ENCODE measurements at places on chromosomes 12 and 14.

DNA sequence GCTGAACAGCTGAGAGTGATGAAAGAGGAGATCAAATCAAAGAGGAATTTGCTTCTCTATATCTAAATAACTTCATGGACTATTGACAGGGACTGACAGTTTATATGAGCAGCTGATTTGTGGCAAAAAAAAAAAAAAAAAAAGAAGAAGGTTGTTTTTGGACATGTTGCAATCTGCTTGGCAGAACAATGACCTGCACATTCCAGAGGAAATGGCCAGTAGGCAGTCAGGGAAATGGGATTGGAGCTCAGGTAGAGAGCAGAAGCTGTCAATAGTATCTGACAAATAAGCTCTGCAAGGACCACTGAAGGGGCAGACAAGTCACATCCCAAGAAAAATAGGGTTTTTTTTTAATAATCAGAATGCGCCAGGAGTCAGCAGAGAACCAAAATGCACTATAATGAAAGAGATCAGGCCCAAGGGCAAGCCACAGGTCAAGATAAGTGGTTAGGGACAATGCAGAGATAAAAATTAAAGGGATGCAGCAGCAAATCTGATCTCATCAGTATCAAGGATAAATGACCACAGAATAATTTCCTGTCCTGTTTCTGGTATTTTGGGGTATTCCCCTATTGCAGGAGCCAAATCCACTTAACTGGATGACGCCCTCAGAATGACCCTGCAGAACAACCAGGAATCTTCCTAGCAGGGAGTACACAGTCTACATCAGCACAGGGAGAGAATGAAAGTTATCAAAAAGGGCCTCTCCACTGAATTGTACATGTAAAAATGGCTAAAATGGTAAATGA, 22.6 kb upstream of the DUSP16 start:
- no peak for DNase-seq

DNA sequence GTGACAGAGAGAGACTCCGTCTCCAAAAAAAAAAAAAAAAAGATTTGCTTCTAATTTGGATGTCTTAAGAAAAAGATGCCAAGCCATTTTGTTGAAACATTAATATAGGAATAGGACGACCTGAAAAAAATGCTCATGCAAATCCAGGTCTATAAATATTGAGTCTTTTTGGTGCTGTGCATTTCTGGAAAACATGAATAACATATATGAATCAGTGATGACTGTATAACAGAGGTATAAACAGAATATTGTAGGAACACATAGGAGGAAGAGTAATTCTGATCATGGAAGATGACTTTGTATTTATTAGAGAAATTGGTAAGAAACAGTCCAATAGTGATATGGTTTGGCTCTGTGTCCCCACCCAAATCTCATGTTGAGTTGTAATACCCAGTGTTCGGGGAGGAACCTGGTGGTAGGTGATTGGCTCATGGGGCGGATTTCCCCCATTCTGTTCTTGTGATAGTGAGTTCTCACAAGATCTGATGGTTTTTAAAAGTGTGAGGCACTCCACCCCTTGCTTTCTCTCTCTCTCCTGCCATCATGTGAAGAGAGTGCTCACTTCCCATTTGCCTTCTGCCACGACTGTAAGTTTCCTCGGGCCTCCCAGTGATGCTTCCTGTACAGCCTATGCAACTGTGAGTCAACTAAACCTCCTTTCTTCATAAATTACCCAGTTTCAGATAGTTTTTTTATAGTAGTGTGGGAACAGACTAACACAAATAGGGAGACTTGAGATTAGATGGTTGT, 3.0 kb upstream of the SRSF5 start:
- DNase-seq: no peak

GRCh38 chr14:96574633-96575632, 72.8 kb downstream of the PAPOLA start:
- no peak for DNase-seq

GRCh38 chr12:93749515-93749914, 72.3 kb downstream of the CRADD start:
- no peak for DNase-seq

GRCh38 chr14:67583711-67584644, 16.1 kb downstream of the PIGH start:
- no peak for DNase-seq

GRCh38 chr12:49678711-49679110, 28.5 kb downstream of the FMNL3 start:
- no peak for DNase-seq

DNA sequence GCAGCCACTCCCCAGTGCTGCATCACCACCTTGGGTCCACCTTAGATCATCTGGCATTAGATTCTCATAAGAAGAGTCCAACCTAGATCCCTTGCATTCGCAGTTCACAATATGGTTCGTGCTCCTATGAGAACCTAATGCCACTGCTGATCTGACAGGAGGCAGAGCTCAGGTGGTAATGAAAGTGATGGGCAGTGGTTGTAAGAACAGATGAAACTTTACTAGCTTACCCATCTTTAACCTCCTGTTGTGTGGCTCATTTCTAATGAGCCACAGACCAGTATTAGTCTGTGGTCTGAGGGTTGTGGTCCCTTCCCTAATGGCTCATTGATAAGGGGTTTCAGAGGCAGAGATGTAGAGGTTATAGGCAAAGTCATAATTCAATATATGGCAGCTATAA, 615.9 kb upstream of the MIS18BP1 start:
- DNase-seq: no peak

DNA sequence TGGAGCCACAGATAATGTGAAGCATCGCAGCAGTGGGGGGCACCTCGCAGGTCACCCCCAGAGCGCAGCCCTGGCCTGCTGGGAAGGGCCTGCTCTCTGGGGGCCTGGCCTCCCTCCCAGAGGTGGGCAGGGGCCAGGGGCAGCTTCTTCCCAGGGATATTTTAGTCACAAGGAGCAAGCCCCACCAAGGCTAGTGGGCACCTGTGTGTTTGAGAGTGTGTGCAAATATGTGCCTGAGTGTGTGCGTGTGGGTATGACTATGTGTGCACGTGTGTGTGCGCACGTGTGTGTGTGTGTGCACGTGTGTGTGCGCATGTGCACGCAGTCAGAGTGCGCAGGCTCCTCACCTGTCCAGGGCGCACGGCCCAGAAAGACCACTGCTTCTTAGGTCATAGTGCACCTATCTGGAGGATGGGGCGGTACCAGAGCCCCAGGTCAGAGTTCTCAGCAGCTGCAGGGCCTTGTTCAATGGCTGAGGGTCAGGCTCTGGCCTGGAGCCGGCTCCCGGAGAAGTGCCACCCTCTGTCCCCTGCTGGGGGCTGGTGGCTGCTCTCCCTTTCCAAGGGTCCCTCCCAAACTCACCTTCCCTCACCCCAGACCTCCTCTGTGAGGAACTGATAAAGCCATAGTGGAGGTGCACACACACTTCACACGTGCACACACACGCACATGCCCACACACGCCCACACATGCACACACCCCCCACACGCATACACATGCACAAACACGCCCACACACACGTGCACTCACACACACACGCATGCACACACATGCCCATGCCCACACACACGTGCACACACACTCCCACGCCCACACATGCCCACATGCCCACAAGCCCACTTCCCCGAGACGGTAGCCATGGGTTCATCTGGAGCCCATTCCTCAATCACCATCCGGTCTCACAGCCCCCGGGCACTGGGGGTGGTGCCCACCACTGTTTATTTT, 128.5 kb downstream of the KIF26A start:
- peak; percentile 54 for DNase-seq

DNA sequence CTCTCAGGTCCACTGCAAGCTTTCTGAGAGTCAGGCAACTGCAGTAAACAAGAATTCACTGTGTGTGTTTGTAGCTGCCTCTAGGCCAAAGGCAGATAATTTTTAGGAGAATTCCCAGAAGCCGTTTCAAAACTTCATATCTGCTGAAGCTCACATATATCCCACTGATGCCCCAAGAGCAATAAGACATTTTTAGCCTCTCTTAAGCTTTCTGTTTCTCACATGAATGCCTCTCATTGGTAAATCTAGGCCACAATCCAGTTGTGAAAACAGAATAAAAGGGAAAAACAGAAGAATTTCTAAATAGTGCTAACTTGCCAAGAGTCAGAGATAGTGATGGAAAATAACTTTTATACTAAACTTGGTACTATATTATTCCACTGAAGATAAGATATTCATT, 48.5 kb upstream of the LIN7A start:
- no peak for DNase-seq

All from upper lobe of right lung (tissue), 1 donor.